Cerebellum (tissue), 4 donors: ENCODE measurements at places on chromosomes 12 and 14. TPM values are rescaled to one million over a fixed set of nuclear protein-coding genes. Genes with fewer than 3 reads are reported as not detected.
A peak's percentile ranks its signal among the peaks of the same experiment; 100 is the strongest.

TTC7B gene
- total RNA-seq, result 26.3 TPM

DNA sequence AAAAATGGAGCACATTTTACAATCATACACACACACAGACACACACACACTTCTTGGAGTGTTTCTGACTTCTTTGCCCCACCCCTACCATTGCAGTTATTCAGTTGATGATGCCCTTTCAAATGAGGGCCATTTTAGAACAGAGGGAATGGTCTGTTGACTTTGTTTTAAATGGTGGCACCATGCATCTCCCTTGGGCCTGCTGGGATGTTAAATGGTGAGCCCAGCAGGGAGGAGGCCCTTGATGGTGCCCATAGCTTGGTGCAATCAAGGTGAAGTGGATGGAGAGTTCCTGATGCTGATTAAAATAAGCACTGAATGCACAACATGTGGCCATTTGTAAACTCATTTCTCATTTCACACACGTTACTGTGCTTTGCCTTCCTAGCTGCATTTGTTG is 13.3 kb downstream of the C12orf75 start:
- no peak for DNase-seq

GRCh38 chr12:89041078-89041477 is 311.2 kb downstream of the DUSP6 start:
- DNase-seq, result no peak

DNA sequence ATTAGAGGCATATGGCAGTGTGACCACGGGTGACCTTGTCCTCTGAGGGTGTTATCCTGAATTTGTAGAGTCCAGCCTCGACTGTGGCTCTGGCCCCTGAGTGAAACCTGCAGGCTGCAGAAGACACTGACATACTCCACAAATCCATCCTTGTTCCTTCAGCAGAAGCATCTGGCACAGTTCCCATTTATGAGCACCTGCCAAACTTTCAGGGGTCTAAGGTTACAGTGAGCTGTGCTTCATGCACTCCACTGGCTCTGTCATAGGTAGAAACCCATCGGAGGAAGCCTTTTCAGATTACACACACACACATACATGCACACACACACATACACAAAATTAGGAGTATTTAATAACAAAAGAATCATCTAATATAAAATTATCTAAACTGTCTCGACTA is 13.6 kb upstream of the NUAK1 start:
- no peak for DNase-seq

- DNase-seq, result peak; percentile 68
Measured at GRCh38 chr12:10153271-10154144, 18.4 kb downstream of the OLR1 start.

DNA sequence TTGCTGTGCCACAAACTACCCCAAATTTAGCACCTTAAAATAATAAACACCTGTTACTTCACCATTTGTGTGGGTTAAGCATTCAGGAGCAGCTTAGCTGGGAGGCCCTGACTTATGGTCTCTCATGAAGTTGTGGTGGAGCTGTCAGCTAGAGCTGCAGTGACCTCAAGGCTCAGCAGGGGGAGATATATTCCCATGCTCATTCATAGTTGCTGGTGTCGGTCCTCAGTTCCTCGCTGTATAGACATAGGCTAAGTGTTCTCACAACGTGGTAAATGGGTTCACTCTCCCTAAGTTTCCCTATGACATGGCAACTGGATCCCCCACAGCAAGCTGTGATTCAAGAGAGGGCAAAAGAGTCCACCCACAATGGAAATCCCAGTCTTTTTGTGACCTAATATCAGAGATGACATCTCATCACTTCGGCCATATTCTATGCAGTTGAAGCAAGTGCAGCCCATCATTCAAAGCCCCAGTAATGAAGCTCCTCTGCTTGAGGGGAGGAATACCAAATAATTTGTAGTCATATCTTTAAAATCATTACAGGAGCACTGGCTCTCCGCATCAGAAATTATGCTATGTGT is 41.1 kb downstream of the PRB3 start:
- DNase-seq, result no peak
